ENCODE measurements at places on chromosomes 16 and 17. TPM values are rescaled to one million over a fixed set of nuclear protein-coding genes. Genes with fewer than 3 reads are reported as not detected.

GRCh38 chr17:2683912-2684311 lies 27.7 kb downstream of the CLUH start:
- no peak for DNase-seq

DNA sequence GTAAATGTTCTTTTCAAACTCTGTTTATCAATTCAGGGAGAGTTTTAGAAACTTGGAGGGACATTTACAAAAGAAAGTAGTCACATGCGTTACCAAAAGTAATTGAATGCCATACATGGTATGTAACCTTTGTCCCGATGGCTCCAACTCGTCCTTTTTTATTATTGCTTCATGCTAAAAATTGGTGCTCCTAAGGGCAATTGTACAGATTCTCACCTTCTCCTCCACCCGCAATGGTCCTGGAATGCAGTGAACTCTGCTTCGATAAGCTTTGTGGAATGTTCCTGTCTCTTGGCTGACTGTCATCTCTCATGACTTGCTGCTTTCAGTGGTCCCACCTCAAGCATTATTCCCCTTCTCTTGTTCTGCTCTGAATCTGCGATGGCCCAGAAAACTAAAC lies 20.9 kb downstream of the GNAO1 start:
- no peak for DNase-seq

- DNase-seq = no peak
Observed at GRCh38 chr17:48052956-48053757, 5.0 kb downstream of the NFE2L1 start.

DNA sequence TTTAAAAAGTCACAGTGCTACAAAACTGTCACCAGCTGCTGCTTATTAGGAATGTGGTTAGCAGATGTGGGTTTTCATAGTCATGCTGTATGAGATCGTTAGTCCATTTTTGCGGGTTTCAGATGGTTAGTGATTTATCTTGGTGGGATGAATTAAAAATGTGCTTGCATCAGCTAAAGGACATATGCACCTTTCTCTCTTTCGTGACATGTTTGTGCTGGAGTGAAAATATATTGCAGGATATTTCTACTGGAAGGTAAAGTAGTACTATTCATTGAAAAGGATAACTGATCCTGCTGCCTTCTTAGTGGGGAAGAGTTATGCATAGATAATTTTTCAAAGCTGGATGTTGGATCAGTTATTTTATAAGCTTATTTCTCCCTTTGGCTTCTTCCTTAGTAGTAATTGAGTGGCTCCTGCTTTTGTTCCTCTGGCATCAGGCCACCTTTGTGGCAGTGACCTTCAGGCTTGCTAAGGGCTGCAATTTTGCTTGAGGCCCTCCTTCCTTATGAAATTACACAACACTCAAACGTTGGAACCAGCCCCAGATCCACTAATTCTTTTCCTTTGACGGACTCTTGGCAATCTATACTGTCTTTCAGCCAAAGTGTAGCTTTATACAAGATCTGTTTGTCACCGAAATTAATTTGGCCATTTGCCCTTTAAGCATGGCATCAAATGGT lies 7.5 kb upstream of the SNTB2 start:
- DNase-seq = peak; percentile 53

GRCh38 chr17:63834431-63835166 lies 7.1 kb upstream of the FTSJ3 start:
- peak; percentile 73 for DNase-seq

GRCh38 chr17:77314601-77315000 lies 173.8 kb downstream of the SEC14L1 start:
- DNase-seq = no peak

GRCh38 chr16:73921295-73921694 lies 375.3 kb upstream of the PSMD7 start:
- DNase-seq = no peak

DNA sequence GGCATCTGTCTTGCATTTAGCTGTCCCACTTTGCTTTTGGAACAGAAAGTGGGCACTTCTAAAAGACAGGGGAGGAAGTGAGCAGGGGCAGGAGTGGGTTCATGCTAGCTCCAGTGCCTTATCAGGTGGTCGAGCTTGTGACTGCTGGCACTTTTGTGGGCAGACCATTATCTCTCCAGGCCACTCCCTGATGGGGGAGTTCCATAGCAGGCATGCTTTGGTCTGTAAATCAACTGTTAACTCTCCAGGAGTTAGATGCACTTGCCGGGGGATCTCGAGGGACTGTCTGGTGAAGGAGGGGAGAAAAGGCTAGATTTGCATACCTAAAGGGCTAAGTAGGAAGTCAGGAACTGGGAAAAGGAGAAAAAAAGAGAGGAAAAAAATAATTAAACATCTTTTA lies 9.3 kb upstream of the CARD14 start:
- DNase-seq = no peak

- no peak for DNase-seq
Observed at GRCh38 chr17:16349431-16349830, 3.8 kb downstream of the CENPV start.

DNA sequence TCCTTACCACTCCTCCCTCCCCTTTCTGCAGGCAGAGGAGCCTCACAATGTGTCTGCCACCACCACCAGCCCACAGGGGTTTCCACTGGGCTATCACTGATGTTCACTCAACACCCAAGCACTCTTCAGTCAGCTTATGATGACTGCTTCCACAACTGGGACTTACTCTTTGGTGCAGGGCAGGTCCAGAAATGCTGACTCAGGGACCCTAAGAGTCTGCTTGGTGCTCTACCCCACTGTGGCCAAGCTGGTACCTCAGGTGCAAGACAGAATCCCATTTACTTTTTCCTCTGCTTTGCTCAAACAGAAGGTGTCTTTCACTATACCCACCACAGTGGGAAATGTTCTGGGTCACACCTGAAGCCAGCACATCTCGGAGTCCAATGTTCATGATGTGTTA lies 40.1 kb downstream of the ZNF267 start:
- DNase-seq = no peak

DNA sequence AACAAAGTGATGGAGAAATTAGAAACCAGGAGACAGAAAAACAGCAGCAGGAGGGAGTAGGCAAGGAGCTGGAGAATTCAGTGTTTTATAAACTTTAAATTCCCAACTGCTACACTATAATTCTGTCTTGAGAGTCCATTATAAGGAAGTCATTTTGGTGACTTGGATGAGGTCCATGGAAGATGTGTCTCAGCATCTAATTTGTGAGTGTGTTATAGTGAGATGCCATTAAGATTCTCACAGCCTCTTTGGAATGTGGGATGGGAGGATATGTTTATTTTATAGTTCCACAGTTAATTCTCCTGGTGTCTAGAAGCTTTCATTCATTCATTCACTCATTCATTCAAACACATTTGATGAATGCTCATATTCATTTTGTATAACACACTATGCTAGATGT lies 206.0 kb upstream of the MYOCD start:
- DNase-seq = no peak

DNA sequence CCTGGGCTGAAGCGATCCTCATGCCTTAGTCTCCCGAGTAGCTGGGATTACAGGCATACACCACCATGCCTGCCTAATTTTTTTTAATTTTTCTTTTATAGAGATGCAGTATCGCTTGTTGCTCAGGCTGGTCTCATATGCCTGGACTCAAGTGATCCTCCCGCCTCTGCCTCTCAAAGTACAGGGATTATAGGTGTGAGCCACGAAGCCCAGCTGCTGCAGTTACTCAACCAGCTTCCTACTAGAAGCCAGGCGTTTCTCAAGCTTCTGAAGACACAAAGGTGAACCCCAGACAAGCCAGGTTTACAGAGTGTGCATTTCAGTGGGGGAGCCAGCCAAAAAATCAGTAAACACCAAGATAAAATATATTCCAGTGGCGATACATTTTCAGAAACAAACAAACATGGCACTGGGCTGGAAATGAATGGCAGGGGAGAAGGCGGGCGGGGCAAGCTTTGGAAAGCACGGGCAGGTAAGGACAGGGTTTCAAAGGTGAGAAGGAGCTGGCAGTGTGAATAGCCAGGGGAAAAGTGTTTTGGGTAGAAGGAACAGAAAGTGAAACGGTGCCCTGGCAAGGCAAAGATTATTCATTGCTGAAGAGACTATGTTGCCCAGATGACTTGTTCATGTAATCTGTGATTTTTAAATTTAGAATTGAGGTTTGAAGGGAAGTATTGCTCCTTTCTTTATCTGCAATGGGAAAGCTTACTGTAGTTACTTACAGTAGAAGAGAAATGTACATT lies 471.1 kb downstream of the WWOX start:
- DNase-seq = no peak

GRCh38 chr16:88580371-88580770 lies 10.2 kb downstream of the ZC3H18 start:
- no peak for DNase-seq

- no peak for DNase-seq
Observed at GRCh38 chr16:7025616-7026190, 306.9 kb upstream of the RBFOX1 start.

- no peak for DNase-seq
Observed at GRCh38 chr17:39252788-39253460, 27.2 kb upstream of the STAC2 start.

- DNase-seq = no peak
Observed at GRCh38 chr16:1413684-1414531, 596 bp downstream of the UNKL start.

- DNase-seq = no peak
Observed at GRCh38 chr16:72824027-72824426, 223.9 kb downstream of the ZFHX3 start.

GRCh38 chr17:82415786-82416185 lies 2.4 kb upstream of the HEXD start:
- no peak for DNase-seq

GRCh38 chr17:80886641-80887573 lies 104.7 kb upstream of the CHMP6 start:
- no peak for DNase-seq

DNA sequence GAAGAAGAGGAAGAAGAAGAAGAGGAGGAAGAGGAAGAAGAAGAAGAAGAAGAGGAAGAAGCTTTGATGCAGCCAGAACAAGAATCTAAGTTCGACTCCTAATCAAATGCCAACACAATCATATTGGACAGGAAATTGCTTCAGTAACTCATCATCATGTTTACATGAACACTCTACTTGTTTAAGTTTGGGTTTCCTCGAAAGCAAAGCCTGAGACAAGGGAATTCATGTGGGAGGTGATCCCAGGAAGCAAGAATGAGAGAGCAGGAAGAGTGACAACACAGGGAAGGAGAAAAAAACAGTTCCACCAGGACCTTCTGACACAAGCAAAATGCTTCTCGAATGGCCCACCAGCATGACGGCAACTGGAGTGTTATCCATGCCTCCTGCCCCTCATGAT lies 279.0 kb downstream of the PMP22 start:
- DNase-seq = no peak

DNA sequence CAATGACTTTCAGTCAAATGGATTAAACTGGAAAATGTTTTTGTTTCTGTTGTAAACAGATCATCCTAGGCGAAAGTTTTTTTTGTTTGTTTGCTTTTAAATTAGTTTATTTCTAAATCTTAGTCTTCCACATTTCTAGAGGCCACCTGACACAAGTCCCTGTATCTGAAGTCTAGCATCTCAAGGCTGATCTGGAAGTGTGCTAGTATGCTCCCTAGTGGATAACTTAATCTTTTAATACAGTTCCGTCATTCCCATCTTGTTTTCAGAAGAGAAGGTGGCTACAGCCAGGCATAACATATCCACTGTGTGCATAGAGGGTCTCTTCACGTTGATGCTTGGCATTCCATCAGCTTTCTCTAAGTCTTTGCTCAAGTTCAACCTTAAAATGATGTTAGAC lies 7.6 kb downstream of the IFT20 start:
- DNase-seq = no peak

DNA sequence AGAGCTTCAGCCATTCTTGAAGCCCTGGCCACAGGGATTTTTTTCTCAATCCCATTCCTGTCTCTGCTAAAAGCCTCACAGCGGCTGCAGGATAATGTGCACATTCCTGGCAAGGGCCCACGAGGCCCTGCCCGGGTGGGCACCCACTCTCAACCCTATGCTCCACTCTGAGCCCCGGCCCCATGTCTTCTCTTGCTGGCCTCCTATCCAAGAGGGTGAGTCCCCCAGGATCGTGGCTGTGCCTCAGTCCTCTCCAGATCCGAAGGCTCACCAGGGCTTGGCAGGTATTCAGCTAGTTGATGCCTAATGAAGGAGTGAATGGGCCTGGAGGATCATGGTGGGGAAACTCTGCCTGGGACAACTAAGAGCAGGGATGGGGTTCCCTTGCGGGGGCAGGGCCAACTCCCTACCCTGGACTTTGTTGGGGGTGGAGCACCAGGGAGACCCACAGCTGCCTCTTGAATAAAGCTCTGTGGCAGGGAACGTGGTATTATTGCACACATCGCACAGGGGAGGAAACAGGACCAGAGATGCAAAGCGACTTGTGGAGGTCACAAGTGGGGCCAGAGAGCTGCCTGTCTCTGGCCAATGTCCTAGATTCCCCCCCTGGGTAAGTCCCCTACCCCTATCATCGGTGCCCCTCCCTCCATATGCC lies 5.4 kb downstream of the ARHGAP27 start:
- DNase-seq = no peak

GRCh38 chr16:75443298-75443697 lies 10.0 kb upstream of the CFDP1 start:
- no peak for DNase-seq

DNA sequence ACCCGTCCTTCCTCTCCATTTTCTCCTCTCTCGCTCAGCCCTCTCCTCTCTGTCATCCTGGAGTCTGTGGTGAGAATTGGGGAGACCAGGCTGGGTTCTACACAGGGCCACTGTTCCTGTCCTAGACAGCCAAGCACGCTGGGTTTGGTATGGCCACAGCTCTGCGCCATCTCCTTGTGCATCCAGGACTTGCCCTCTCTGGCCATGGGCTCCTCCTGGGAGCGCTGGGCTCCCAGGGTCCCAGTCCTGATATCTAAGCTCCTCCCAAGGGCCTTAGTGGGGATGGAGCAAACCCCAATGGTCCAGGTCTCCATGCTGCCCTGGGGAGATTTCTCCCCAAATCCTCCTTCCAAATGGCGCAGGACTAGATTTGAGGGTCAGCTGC lies 27.2 kb upstream of the ITGA3 start:
- DNase-seq = no peak

DNA sequence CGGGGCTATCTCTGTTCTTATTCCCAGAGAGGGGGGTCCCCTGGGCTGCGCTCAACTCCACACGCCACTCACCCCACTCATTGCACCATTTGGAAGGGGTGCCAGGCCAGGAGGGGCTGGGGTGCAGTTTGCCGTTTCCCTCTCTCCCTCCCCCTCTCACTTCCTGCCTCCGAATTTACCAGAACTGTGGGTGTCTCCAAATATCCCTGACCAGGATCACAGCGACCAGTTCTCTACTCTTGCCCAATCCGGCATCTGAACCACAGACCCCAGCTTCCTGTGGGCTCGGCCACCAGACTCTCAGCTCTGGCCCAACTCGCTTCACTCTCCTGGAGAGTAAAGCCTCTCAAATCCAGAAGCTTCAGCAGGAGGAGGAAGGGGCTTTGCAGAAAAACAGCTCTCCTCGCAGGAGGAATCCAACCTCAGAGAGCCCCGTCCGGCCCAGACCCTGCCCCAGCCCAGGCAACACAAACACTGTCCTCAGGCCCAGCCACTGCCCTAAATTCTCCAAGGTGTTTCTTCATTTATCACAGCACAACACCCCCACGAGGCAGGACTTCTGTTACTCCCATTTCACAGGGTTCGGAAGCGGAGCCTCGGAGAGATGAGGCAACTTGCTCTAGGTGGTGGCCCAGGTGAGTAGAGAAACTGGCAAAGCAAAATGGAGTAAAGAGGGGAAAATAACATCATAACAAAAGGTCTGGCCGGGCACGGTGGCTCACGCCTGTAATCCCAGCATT lies 423 bp upstream of the ASGR2 start:
- DNase-seq = no peak

GRCh38 chr16:70437017-70437581 lies 1.8 kb downstream of the ST3GAL2 start:
- DNase-seq = no peak

The CHTF8 gene
- total RNA-seq = 66.1 TPM

The CRISPLD2 gene
- total RNA-seq = 0.13 TPM

The MFSD6L gene
- not detected for total RNA-seq

The ZNF423 gene
- 0.73 TPM for total RNA-seq

The TNFRSF12A gene
- 171 TPM for total RNA-seq

The MYH8 gene
- total RNA-seq = not detected

The ARL5C gene
- not detected for total RNA-seq

Data from pulmonary artery endothelial cell (primary cell).